Cardiac muscle cell (in vitro differentiated cells and primary cell): ENCODE measurements at places on chromosomes 7 and 10. TPM values are rescaled to one million over a fixed set of nuclear protein-coding genes. Genes with fewer than 3 reads are reported as not detected.

SEMA4G gene
- total RNA-seq, result 8.1 and 18.1 TPM in 2 replicates

CYREN gene
- total RNA-seq, result 45.9 and 68.9 TPM in 2 replicates

ZNF138 gene
- 10.3 and 18.3 TPM in 2 replicates for total RNA-seq

CALY gene
- 9.8 and 16.3 TPM in 2 replicates for total RNA-seq

C10orf67 gene
- total RNA-seq, result 0.11 and 0.33 TPM in 2 replicates

EN2 gene
- total RNA-seq, result not detected in 2 replicates

SLC16A12 gene
- total RNA-seq, result 7.0 and 8.1 TPM in 2 replicates

GBX1 gene
- 0.36 and 1.6 TPM in 2 replicates for total RNA-seq

INHBA gene
- 3.0 and 5.7 TPM in 2 replicates for total RNA-seq

SLC39A12 gene
- total RNA-seq, result 0.18 and 0.21 TPM in 2 replicates

AHR gene
- 6.5 and 12.5 TPM in 2 replicates for total RNA-seq

FAM241B gene
- total RNA-seq, result 8.5 and 13.7 TPM in 2 replicates

MEIG1 gene
- total RNA-seq, result 1.2 TPM in 1 of 2 replicates, not detected in the other

PDZD7 gene
- 1.3 and 4.5 TPM in 2 replicates for total RNA-seq

DYDC2 gene
- not detected in 2 replicates for total RNA-seq

LIPK gene
- total RNA-seq, result not detected in 2 replicates

FKBP6 gene
- total RNA-seq, result not detected in 2 replicates

FKBP9 gene
- total RNA-seq, result 81.6 and 123 TPM in 2 replicates

SLC26A5 gene
- 0.11 and 0.15 TPM in 2 replicates for total RNA-seq

CHAT gene
- total RNA-seq, result not detected in 2 replicates

ZNF365 gene
- total RNA-seq, result 0.07 TPM in 1 of 2 replicates, not detected in the other

TRIM50 gene
- total RNA-seq, result 0.32 TPM in 1 of 2 replicates, not detected in the other

PRKAR2B gene
- 42.3 and 56.3 TPM in 2 replicates for total RNA-seq

UPK3B gene
- 0.88 and 1.5 TPM in 2 replicates for total RNA-seq

HHEX gene
- total RNA-seq, result 0.32 and 0.89 TPM in 2 replicates

CUX1 gene
- total RNA-seq, result 71.7 and 85.3 TPM in 2 replicates

TRIM73 gene
- 6.6 and 10.3 TPM in 2 replicates for total RNA-seq

PRR15 gene
- total RNA-seq, result 4.9 and 8.9 TPM in 2 replicates

ZP3 gene
- total RNA-seq, result 0.32 and 0.77 TPM in 2 replicates

FAM237B gene
- total RNA-seq, result not detected in 2 replicates

ZNF239 gene
- 2.5 and 6.1 TPM in 2 replicates for total RNA-seq

LIPF gene
- total RNA-seq, result not detected in 2 replicates

MYH16 gene
- not detected in 2 replicates for total RNA-seq

PDAP1 gene
- 130 and 181 TPM in 2 replicates for total RNA-seq

PLXNA4 gene
- 19.0 and 33.3 TPM in 2 replicates for total RNA-seq

CAV1 gene
- 0.69 and 3.5 TPM in 2 replicates for total RNA-seq
